ENCODE measurements at places on chromosomes 12 and 14.

GRCh38 chr12:108266131-108266530 is 73.0 kb downstream of the CMKLR1 start:
- DNase-seq: no peak

GRCh38 chr12:100652488-100652887 is 79.0 kb downstream of the GAS2L3 start:
- DNase-seq: no peak

DNA sequence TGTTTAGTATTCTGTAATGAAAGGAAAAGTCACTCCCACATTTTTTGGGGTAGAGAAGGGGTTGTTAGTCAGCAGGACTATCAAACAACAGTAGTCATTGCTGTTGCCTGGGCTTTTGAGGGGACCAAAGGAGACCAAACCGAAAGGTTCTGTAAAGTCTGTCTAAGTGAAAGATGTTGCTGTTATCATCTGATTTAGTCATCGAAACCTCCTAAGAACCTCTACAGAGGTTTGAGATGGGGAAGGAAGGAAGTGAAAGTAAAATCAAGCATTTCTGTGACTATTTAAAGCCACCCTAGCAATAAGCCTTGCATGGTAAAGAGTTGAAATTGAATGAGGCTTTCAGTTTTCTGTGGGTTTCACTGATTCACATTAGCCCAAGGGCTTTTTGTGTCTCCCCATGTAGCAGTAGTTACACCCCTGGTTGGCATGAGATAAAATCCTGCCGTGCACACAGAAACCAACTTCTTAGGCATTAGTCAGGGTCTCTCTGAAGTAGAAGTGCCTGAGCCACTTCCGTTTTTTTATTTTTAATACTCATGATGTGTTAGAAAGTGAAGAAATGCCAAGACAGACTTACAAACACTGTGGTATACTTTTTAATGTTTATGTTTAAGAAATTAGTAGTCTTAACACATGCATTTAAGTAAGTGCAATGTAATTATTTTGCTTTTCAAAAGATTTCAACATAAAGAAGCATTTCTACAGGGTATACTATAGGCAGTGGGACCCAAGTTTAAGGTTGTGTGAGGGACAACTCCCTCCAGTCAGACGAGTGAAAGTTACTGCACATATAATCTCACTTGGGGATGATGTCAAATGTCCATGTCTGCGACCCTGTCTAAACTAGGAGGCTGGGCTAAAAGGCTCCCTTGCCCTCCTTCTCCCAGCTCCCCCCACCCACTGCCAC is 50.4 kb downstream of the DYRK2 start:
- no peak for DNase-seq

- no peak for DNase-seq
Measured at GRCh38 chr14:47785058-47785457, 109.7 kb upstream of the MDGA2 start.

- no peak for DNase-seq
Measured at GRCh38 chr12:96121271-96121711, 72.9 kb upstream of the ELK3 start.

- peak; percentile 32 for DNase-seq
Measured at GRCh38 chr14:72892103-72892878, 1.6 kb downstream of the DPF3 start.

All from posterior cingulate gyrus (tissue), 11 donors.